NCI-H1417 treated with DMSO at 0.1 percent for 48 hours (cell line): ENCODE measurements at places on chromosomes 7 and 10.

DNA sequence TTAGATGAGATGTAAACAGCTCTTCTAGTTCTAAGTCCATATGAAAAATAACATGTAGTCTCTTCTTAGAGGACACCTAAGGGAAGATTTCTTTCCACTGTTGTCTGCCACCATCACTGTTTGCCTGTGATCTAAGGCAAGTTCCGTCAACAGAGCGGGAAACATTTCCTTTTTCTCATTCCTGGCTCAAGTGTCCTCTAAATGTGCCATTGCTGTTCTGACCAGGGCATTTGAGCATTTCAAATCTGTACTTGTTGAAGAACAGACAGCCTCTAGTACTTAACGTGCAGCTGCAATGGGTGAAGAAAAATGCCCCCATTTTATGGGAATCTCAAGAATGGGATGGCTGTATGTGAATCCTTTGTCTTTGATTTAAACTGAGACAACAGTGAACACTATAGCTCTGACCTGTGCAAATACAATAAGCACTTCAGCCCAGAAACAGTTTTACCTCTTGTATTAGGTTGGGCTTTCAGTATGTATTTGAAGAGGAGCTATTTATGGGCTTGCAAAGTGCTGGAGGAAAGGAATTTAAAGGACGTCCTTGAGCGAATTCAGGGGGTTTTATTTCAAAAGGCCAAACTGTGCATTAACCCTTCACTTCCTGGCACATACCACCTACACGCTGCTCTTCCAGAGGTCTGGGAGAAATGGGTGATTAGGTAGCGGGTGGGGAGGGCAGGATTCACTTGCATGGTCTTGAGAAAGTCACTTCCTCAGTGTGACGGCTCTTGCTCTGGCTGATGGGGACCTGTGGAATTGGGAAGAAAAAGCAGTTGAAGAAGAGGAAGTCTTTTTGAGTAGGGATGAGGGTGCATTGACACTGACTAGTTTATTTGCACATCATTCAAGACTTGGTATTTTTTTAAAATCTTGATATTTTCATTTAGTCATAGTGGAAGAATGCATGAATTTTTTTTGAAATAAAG lies 66.1 kb downstream of the THNSL1 start:
- no peak for DNase-seq

DNA sequence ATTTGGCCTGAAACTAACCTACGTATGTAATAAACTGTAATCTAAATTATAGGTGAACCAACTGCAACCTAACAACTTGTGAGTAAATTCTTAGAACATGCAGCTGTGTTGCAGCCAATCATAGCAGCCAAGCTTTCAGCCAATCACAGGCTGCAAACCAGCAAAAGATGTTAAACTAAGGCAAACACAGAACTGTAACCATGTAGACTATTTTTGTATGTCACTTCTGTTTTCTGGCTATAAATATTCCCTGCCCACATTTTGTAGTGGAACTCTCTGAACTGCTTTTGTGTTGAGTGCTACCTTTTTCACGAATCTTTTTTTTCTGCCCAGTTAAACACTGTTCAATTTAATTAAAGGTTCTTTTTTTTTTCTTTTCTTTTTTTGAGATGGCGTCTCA lies 28.2 kb upstream of the ZPBP start:
- DNase-seq: no peak

DNA sequence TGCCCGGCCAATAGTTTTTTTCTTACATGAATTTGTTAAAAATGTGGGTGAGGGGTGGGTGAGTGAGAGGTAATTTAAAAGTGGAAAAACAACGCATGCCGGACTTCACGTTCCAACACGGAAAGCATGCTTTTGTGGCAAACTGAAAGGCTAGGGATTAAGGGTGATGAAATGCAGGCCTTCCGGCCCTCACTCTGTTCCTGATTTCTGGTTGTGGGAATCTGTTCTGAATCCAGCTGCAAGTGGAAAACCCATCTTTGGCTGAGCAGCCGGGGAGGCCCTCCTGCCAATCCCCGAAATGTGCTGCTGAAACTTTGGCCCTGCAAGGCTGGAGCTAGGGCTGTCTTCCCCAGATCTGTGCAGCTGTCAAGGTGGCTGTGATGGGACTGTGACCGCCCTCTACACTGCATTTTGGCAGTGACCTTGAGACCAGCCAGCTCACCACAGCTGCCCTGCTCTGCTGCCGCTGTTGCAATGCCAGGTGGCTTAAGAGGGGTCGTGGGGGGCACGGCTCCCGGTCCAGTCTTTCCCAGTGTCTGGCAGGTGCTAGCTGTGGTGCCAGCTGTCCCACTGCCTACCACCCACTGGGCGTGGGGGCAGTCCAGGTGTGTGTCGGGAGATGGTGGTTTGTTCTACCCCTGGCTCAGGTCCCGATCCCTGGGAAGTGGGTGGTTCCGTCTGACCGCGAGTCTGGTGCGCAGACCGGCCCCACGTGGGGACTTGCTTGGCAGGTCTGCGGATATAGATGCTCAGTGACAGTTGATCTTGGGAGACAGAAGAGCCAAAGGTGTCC lies 39.0 kb downstream of the TET1 start:
- no peak for DNase-seq

- DNase-seq: no peak
Observed at GRCh38 chr7:140316165-140316661, 82.1 kb downstream of the SLC37A3 start.

DNA sequence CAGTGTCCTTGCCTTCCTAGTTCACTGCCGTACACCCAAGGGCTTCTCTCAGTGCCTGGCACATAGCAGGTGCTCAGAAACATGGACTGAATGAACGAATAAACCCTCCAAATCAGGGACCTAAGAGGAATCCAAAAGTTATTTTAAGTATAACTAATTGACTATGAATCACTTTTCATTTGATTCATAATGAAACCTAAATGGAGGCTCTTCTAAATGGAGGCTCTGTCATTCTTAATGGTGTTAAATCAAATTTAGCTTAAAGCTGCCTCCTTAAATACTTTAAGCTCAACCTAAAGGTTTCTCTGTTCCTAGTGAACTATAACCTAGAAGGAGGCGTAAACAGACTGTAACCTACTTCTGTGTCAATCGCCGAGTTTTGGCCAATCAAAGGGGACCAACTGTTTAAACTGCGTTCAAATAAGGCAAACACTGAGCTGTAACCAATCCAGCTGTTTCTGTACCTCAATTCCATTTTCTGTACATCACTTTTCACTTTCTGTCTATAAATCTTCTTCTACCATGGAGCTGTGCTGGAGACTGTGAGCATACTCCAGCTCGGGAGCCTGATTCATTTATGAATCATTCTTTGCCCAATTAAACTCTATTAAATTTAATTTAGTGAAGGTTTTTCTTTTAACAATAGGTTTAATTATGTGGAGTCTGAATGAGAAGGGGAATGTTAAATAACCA lies 11.0 kb downstream of the PYROXD2 start:
- DNase-seq: no peak
